ENCODE measurements at places on chromosomes 4 and X.

GRCh38 chr4:185797018-185797417, 15.0 kb downstream of the SORBS2 start:
- DNase-seq: no peak

- no peak for DNase-seq
These were observed 27.8 kb downstream of the ADD1 start for GRCh38 chr4:2871466-2871865.

DNA sequence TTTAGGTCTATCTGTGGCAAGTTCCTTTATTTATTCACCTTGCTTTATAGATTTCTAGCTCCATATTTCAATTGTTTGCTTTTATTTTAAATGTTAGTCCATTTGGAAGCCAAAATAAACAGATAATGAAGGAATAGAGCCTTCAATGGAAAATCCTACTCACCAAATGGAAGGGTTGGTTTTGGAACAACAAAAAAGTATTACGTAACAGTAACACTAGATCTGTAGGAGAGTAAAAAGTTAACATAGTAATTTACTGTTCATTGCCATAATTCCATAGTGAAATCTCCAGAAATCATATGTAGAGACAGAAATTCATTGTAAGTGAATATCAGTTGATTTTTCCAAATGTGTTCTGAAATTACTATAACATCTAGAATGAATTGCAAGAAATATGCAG, 34.6 kb downstream of the NWD2 start:
- DNase-seq: no peak

GRCh38 chrX:13212191-13212651, 107.6 kb downstream of the ATXN3L start:
- no peak for DNase-seq

DNA sequence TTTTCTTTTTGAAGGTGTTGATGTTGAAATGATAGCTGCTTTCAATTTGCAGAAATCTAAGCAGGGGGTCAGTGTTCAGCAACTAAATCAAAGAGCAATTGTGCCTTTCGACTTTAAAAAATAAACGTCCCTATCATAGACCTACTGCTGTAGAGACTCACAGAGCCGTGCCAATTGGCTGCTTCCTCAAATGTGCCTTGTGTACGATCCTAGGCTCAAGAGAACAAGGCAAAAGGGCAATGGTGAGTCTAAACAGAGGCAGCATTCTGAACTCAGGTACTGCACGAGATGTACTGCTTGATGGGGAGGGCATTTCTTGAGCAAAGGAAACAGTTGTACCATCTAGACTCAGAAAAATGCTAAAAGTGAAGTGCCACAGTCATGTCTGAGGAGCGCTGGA, 29.8 kb downstream of the OPHN1 start:
- DNase-seq: no peak

GRCh38 chrX:123994730-123995129, 33.2 kb downstream of the STAG2 start:
- DNase-seq: no peak

DNA sequence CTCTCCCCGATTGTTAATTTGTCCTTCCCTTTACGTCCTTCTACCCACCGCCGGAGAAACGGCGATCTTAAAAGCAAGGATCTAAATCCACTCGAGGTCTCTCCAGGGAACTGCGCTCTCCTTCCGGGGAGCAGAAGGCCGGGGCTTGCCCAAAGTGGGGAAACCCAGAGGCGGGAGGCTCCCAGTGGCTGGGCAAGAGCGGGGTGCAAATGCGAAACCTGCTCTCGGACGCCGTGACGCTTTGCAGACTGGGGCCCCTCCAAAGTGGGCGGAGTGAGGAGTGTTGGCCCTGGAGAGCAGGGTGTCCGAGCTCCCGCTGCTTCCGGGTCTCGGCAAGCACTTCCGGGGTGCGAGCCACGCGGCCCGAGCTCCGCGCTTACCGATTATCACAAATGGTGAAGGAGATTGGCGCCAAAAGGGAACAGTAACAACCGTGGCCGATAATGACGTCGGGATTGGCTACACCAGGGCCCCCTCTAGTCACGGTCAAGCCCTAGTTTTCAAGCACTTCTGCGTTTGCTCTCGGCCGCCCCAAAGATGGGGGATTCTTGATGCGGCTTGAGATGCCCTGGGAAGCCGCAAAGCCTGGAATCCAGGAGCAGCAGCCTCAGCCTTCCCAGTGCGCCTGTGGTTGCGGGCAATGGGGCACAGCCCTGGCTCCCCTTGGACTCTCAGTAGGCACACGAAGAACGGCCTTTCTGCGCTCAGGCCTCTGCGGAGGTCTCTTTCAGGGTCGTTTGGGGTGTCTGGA, 29.0 kb downstream of the HAND2 start:
- DNase-seq: no peak

DNA sequence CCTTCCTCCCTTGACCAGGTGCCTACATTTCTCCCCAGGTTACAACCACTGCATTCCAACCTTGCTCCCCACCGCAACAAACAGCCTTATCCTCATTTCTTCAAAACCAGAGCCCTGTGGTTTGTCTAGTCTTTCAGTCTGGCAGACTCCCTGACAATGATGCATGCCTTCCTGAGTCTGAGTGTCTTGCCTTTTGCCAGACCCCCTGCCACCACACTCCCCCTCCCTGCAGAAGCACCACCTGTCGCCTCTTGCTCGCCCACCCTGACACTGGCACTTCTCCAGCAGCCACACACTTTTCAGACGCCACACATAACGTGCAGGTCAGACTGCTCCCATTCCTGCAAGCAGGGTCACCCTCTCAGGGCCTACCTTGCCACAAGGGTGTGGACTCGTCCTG, 349.2 kb upstream of the NOCT start:
- DNase-seq: no peak

Data from stimulated activated CD8-positive, alpha-beta memory T cell treated with anti-CD3 and anti-CD28 coated beads, Interleukin-4, amount 100 ng/mL, for 1 hour (primary cell).